Dermis microvascular lymphatic vessel endothelial cell (primary cell): ENCODE measurements at places on chromosomes 7 and 10.

DNA sequence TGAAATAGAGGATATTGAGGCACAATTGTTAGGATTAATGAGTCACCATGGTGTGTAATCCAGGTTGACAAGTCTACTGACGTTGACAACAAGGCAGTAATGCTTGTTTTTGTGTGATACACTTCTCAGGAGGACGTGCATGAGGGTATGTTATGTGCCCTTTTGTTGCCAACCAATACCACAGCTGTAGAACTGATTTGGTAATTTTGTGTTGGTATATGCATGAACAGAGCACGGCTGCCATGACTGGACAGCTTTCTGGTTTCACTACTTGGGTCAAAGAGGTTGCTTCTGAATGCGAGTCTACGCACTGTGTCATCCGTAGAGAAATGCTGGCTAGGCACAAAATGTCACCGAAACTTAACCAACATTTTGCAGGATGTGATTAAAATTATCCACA lies 32.9 kb downstream of the PHTF2 start:
- DNase-seq = no peak

DNA sequence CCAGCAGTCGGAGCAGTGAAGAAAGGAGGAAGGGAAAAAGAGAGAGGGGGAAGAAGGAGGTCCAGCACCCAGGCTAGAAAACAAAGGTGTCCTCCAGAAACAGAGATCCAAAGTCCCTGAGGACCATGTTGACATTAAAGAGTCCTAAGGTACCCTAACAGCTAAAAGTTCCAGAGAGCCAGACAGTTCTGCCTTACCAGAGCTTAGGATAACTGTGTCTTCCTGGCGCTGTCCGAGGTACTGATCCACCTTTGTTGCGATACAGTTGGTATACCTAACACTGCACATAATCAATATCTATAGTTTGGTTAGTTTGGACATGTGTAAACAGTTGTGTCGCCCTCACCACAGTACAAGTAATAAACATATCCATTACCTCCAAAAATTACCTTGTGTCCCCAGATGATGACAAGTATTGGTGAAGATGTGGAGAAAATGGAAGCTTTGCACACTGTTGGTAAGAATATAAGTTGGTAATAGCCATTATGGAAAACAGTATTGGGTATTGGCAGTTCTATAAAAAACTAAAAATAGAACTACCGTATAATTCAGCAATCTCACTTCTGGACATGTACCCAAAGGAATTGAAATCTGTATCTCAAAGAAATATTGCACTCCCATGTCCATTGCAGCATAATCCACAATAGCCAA lies 59.8 kb downstream of the GRID1 start:
- peak; percentile 2 for DNase-seq

DNA sequence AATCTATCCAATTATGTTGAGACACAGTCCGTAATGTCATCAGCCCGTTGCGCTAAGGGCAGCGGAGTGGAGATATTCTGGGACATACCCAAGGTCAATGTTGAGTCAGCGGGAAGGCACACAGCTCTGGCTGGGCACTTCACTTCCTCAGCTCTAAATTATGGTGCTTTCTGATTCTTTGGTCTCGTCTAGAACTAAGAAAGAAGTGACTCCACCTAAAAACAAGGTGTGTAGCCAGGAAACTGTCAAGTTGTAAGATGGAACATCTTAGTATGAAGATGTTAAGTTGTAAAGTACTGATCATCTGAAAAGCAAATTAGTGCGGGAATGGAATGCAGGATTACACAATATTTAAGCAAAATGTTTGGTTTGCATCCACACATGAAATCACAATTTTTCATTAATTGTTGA lies 43.1 kb downstream of the BAIAP2L1 start:
- DNase-seq = peak; percentile 49

DNA sequence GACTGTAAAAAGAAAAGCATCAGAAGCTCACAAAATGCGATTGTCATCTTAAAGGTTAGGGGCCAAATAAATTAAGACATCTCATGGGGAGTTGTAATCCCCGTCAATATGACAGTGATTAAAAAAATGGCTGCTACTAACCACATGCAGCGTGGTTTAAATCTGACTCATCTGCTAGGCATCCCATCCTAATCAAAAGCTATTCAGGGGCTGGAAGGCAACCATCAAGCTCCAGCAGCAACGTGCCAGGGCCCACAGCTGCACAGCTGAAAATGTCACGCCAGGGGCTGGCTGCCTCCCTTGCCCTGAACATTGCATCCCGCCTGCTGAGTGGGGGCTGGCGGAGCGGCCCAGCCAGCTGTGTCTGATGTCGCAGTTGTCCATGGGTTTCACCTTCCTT lies 66.3 kb upstream of the FRMD4A start:
- DNase-seq = peak; percentile 90

GRCh38 chr10:118767297-118768040 lies 12.7 kb upstream of the CACUL1 start:
- DNase-seq = no peak

DNA sequence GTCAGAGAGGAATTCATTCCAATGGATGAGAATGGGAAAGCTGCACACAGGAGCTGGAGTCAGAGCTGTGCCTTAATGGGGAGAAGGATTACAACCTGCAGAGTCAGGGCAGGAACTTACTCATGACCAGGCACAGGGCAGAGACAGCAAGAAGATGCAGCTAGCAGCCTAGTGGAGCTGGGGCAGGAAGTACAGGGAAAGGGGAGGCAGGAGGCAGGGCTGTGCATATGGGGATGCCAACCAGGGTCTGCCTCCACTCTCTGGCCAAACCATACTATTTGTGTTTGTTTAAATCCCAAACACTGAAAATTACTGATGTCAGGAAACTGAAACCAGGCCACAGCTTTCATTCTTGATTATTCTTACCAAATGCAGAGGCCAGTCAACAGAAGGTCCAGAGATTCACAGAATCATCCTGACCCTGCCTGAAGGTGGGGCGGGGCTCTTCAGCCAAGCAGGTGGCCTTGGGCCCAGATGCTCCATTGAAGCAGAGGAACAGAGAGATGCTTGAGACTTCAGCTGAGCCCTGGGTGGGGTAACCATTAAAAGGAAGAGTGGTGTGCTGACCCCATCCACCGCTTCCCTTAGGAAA lies 461.9 kb downstream of the KCNMA1 start:
- DNase-seq = no peak

DNA sequence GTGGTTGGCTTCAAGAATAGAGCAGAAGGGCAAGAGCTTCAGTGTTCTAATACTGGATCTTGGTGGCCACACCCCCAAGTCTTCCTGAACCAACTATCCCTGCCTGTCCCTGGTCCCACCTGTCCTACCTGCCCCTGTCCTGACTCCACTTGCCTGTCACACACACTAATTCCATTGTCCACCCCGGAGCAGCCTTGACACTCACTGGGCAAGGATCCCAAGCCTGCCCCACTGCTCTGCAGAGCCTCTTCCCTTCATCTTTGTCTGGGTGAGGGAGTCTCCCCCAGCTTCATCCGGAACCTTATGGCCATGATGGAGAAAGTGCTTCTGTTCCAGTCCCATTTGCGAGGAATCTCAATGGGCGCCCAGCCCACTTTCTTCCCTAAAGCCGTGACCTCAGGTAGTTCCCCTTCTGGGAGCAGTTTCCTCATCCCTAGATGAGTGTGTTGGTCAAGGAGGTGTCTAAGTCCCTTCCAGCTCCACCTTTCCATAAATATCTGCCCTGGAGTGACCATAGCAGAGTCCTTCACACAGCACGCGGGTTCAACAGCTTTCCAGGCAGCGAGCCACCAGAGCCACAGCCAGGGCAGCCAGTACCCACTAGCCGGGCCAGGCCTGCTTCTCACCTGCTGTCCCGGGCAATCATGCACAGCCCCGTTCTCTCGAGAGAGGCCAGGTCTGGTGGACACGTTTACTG lies 61.5 kb downstream of the VIPR2 start:
- no peak for DNase-seq

- DNase-seq = no peak
Observed at GRCh38 chr7:116873619-116874018, 11.2 kb downstream of the CAPZA2 start.

DNA sequence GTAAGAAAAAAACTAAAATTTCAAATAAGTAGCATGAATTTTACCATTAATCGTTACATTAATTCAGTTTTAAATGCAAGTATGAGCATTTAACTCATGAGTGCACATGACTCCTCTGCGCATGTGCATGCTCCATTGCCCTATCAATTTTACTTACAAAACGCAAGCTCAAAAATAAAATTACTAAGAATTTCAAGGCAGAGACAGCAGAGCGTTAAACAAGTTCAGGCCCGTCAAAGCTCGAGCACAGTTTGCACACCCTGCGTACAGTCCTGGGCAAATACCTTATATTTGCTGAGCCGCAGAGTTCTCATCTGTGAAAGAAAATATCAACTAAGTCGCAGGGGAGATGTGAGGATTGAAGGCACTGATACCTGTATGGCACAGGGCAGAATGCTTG lies 373.6 kb downstream of the BBS9 start:
- no peak for DNase-seq

GRCh38 chr7:72098807-72099580 lies 313.1 kb downstream of the CALN1 start:
- no peak for DNase-seq

GRCh38 chr10:23139677-23140076 lies 44.3 kb downstream of the MSRB2 start:
- no peak for DNase-seq

DNA sequence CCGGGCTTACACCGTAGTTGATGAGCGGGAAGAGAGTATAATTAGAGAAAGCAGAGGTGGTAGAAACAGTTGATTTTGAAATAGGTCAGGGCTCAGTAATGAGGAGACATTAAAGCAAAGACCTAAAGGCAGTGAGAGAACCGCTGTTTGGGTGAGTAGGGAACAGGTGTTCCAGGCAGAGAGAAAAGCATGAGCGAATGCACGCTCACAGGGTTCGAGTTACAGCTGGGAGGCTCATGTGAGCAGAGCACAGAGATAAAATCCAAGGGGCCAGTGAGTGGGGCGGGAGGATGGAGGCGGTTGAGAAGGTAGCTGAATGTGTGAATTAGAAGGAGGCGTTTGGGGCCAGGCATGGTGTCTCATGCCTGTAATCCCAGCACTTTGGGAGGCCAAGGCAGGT lies 39.9 kb downstream of the APBB1IP start:
- no peak for DNase-seq

- DNase-seq = no peak
Observed at GRCh38 chr10:98848361-98848760, 387.3 kb downstream of the HPSE2 start.

DNA sequence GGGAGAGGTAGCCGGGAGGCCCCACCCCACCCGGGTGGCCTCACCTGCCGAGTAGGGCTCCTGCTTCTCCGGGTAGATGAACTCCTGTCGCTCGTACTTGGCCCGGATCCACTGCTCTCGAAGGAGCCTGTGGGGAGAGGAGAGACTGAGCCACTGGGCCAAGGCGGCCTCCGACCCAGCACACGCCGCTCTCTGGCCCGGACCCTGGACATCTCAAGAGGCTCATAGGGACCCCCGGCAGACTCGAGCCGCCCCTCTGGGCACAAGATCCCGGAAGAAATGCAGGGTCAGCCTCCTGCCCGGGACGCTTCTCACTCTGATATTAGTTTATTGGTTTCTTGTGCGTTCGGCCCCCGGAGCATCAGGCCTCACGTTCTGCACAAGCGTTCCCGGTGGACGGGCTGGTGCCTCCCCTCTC lies 34.5 kb downstream of the ADAP1 start:
- DNase-seq = no peak

DNA sequence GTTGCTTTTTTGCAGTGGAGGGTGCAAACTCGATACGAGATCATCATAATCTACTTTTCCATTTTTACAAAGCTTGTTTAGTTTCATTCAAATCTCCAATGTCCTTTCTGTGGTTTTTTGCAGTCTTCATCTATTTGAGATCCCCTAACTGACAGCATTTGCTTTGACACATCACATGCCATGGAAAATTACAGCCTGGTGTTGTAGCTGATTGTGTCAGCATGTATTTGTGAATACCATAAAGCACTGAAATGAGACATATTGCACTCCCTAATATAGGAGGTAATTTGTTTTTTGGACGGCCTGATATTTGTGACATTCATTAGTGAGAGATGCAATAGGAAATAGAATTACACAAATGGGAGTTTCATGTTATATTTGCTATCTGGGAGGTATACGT lies 620.8 kb downstream of the KCNMA1 start:
- DNase-seq = no peak

DNA sequence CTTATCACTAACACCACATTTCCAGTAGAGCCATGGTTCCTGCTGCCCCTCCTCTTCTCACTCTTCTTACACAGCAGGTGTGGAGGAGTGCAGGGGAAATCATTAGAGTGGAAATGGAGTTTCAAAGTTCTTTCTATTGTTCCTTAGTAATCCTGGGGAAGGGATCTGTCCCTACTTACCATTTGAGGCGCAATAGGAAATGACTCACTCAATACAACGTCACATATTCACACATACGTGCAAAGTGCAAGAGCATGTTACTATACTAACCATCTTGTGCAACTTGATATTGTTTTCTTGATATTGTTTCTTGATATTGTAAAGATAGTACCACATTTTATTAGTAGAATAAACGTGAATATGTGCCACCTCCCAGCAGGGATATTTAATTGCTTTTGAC lies 1010.2 kb downstream of the DNAJB9 start:
- DNase-seq = no peak

DNA sequence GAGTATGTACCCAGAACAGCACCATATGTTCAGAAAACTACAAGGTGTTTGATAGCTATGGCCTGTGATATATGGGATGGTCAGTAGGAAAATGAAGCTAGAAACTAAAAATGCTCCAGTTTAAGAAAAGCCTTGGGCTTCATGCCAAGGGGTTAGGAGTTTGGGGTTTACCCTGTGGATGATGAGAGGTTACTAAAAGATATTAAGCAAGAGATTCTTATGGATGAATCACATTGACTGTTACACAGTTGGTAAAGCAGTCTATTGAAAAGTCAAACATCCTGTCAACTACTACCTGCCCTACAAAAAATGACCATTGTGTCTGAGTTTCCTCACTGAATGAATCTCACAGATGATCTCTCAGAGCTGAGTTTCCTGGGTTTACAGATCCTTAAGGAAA lies 166.2 kb upstream of the INHBA start:
- DNase-seq = no peak

- DNase-seq = no peak
Observed at GRCh38 chr7:144452064-144452463, 48.6 kb upstream of the NOBOX start.

DNA sequence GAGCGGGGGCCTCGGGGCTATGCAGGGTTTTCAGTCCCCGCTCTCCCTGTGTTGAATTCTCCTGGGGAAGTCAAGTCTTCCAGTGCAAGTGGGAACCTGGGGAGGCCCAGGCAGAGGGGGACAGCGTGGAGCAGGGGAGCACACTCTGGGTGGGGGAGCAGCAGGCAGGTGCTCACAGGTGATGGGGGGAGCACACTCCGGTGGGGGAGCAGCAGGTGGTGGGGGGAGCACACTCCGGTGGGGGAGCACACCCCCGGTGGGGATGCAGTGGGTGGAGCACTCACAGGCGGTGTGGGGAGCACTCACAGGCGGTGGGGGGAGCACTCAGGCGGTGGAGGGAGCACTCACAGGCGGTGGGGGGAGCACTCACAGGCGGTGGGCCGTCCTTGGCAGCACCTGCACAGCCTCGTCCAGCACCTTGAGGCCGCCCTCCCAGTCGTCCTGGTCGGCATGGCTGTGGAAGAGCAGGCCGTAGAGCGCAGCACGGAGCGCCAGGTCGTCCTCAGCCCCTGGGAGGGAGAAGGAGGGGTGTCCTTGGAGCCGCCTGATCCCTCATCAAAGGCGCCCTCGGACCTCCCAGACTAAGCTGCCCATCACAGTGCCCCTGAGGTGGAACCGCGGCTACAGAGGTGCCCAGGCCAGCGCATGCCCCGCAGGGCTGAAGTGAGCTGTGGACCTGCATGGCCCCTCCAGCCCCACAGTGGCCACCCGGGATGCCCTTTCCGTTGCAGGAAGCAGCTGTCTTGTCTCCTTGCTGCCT lies 56.7 kb downstream of the CFAP46 start:
- DNase-seq = no peak

GRCh38 chr10:33657154-33657908 lies 322.9 kb upstream of the NRP1 start:
- DNase-seq = peak; percentile 26
